ENCODE measurements at places on chromosomes 12 and 14.
A peak's percentile ranks its signal among the peaks of the same experiment; 100 is the strongest.

- no peak for DNase-seq
Observed at GRCh38 chr12:24778486-24779304, 170.2 kb downstream of the BCAT1 start.

DNA sequence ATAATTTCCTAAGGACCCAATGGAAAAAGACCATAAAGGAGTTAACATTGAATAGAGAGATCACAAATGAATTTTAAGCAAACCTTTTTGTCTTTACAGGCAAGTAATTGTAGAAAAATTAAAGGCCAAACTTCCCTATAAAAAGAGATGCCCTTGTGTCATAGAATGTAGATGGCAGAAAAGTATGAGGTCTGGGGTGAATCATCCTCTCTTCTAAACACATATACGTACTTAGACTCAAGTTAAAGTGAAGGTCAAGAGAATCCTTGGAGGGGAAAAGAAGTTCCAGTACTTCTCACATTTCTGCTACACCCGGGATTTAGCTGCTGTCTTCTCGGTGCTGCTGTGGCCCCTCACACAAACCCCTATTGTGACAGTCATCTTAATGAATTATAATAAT is 116.2 kb upstream of the ARID2 start:
- no peak for DNase-seq

DNA sequence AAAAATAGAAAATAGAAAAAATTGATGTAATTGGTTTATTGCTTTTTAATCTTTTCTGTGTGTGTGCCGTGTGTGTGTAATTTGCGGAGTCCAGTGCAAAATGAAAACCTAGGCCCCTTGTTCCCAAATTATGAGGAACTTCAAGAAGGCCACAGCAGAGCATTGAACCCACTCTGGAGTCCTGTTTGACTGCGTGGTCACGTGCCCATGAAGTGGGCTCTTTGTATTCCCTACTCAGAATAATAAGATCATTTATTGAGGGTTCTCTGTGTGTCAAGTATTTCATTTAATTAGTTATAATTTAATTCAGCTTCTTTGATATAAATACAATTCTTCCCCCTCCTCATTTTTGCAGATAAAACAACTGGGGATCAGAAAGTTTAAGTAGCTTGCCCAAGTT is 12.3 kb upstream of the NINJ2 start:
- DNase-seq, result no peak

DNA sequence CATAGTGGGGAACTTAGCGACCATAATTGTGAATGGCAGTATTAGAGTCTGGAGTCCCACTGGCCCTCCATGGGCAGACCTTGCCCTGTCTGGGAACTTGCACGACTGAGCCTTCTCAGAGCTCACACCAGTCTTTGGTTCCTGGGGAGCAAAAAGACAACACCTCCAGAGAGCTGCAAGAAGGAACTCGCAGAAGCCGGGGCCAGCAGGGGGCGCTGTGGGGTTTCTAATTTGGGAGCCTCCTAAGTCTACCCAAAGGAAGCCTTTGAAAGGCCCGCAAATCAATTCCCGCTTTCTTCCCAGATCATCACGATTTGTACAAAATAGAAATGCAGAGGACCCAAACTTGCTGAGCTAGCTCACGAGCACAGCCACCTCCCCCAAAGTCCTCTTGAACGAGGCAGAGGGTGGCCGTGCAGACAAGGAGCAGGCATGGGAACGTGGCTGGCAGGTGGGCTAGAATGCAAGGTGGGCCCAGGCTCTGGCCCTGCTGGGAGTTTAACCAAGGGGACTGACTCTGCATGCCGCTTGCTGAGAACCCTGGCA is 46.3 kb upstream of the FBXO21 start:
- DNase-seq, result peak; percentile 74

GRCh38 chr12:93680006-93680405 is 2.8 kb downstream of the CRADD start:
- DNase-seq, result no peak

GRCh38 chr12:100184549-100185145 is 16.0 kb upstream of the ACTR6 start:
- no peak for DNase-seq

All from COR-L47 (cell line).